Hippocampal formation (tissue), 2 donors: ENCODE measurements at places on chromosomes 2 and 18.

- no peak for DNase-seq
Measured at GRCh38 chr2:163664610-163665009, 71.2 kb downstream of the FIGN start.

DNA sequence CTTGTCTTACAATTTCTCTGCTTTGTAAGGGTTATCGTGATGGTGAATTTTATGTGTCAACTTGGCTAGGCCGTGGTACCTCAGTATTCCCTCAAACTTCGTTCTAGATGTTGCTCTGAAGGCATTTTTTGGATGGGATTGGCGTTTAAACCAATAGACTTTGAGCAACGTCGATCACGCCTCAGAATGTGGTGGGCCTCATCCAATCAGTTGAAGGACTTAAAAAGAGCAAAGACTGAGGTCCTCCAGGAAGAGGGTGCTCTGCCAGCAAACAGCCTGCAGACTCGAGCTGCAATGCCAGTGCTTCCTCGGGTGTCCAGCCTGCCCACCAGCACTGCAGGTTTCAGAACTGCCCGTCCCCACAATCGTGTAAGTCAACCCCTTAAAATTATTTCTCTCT, 145.8 kb upstream of the SALL3 start:
- DNase-seq = no peak

DNA sequence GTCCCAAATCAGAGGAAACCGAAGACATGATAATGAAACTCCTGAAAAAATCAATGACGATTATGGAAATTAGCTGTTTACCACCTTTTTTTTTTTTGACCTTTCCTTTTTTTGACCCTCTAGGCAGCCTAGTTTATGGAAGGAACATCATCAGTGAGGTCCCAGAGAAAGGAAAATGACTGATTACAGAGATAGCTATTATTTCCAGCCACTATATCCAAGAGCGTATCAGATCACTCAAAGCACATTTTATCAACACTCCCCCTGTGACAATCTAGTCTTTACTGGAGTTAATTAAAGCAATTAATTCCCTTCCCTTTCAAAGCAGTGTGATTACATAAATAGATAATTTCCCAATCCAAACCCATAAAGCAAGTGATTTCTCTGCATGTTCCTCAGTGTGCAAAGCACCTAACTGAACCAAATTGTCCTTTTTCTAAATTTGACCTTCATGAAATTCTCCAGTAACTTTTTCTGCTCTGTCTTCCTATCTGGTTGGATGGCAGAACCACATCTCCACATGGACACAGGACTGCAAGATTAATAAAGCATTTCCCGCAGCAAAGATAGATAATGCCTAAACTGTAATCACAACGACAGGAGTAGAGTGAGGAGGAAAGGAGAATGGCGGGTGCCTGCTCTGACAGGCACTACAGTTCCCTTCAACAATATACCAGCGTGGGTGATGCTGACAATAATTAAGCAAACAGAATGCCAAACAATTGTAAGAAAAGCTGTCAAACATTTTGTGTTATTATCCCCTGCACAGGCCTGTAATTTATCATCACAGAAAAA, 194.4 kb downstream of the SLC8A1 start:
- DNase-seq = no peak

DNA sequence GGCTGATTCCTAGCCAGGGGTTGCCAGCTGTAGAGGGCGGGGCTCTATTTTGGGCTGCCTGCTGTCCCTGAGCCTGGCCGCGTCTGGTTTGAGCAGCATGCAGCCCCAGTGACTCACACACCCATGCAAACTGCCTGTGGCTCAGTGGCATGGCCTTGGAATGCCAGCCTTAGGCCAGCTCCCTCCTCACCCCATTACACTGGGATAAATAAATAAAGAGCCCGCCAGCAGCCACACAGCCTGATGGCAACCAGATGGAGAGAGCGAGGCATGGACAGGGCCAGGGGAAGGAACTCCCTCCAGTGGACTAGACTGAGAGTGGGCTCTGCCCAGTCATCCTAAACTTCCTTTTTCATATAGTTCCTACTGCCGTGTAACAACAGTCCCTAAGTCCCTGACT, 18.3 kb downstream of the NHEJ1 start:
- no peak for DNase-seq

- no peak for DNase-seq
Measured at GRCh38 chr2:64731263-64731643, 77.5 kb upstream of the SERTAD2 start.

GRCh38 chr2:207939342-207940108, 85.8 kb downstream of the PLEKHM3 start:
- no peak for DNase-seq

- DNase-seq = no peak
Measured at GRCh38 chr2:207046724-207047123, 107.4 kb downstream of the CPO start.
